ENCODE measurements at places on chromosomes 2 and 18. TPM values are rescaled to one million over a fixed set of nuclear protein-coding genes. Genes with fewer than 3 reads are reported as not detected.

DNA sequence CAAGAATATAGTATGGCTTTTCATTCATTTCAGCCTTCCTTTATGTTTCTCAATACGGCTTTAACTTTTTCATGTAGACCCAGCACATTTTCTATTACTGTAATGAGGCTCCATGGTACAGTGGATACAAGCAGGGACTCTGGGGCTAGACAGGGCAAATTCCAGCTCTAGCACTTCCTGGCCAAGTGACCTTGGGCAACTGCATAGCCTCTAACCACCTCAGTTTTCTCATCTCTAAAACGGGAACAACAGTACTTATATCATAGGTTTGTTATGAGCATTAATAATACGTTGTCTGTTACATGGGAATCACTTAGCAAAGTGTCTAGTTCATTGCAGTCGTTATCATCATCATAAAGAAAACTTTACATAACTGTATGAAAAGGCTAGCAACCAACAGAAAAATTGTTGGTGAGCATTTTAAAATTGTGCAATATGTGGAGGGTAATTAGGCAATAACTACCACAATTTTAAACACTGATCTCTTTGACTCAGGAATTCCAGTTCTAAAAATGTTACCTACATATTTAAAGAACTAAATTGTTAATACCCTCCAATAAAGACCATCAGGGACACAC, 13.7 kb upstream of the RMDN2 start:
- DNase-seq: no peak

GRCh38 chr2:152062125-152063091, 36.4 kb downstream of the CACNB4 start:
- DNase-seq: peak; percentile 59

- DNase-seq: no peak
These were observed 52.1 kb upstream of the EPB41L5 start for GRCh38 chr2:119960821-119961220.

Gene LRRC30
- not detected for total RNA-seq

DNA sequence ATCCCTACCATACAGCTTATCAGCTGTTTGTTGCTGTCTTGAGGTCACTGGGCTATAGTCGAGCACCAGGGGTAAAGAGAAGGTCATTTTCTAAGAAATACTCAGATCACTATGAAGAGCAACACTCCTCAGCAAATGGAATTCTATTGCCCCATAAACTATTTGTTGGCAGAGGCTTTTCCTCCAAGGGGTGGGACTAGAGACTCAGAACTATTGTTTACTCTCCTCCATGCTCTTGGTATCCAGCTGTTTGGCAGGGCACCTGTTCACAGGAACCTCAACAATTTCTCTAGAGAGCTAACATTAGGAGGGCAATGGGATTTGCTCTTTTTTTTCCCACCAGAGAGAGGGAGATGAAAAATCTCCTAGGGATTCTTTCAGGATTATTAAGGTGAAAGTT, 249.1 kb upstream of the SPRED2 start:
- DNase-seq: no peak

Gene CXCR1
- 0.82 TPM for total RNA-seq

Gene IL37
- not detected for total RNA-seq

DNA sequence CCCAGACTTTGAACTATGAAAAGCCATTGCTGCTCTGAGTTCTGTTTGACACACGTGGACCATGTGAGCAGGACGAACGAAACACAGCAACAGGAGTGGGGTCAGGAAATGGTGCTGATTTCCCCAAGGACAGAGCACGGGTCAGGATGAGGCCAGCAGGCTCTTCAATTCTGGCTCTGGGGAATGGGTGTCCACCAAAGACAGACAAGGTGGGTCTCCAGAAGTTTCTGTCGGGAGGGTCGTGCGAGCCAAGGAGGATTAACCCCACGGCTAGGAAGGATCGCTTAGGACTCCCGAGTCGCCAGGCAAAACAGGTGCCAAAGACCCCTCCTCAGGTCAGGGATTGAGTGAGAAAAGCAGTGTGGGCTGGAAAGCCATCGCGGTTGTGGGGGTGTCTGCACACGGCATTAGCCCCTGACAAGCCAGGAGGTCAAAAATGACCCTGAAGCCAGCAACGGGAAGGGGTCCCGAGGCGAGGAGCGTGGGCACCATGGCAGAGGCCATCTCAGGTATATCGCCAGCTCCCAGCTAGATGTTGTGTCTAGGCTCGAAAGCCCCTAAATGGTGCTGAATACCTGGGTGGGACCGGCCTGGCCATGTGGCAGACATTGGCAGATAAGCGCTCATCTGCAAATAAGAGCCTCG, 213.9 kb upstream of the SALL3 start:
- DNase-seq: no peak

DNA sequence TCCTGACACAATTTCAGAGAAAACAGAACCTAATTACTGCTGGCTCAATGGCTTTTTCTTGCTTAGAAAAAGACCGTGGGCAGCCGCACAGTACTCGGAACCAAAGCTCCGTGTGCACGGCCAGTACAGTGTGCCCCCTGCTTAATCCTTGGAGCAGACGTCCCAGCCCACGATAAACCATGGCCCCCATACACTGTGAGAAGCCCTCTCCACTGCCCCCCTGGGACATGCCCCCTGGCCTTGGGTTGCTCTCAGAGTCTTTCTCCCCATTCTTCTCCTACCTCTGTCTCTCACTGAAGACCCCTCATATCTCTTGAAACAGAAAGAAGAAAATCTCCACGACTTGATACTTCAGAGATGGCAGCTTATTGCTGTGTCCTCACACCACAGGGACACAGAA, 44.0 kb downstream of the CYP26B1 start:
- no peak for DNase-seq

Gene CIB4
- not detected for total RNA-seq

DNA sequence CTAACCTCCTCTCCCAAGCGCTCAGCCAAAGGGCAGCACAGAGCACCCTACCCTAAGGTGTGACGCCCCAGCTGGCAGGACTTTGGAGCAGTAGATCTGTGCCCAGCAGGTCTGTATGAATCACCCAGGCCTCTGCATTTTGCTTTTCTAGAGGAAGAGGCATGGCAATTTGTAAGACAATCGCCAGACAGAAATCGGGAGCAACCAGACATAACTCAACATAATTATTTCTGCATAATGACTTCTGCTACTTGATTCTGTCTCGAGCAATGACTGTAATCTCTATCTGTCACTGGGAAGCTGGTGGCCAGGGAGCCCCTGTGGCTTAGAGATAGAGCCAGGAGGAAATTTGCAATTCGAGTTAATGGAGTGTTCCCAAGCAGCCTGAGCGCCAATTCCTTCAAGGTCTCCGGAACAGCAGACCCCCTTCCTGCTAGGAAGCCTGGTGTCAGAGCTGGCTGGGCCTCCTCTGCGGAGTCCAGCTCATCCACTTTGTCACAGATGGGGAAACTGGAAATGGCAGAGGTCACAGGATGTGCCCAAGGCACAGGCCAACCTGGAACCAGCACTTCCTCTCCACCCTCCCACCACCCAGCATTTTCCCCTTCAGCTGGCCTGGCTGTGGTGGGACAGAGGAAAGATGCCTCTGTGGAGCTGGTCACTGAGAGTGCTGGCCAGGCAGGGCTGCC, 55.0 kb downstream of the ODC1 start:
- peak; percentile 4 for DNase-seq

Gene GALNT3
- total RNA-seq: 0.53 TPM

DNA sequence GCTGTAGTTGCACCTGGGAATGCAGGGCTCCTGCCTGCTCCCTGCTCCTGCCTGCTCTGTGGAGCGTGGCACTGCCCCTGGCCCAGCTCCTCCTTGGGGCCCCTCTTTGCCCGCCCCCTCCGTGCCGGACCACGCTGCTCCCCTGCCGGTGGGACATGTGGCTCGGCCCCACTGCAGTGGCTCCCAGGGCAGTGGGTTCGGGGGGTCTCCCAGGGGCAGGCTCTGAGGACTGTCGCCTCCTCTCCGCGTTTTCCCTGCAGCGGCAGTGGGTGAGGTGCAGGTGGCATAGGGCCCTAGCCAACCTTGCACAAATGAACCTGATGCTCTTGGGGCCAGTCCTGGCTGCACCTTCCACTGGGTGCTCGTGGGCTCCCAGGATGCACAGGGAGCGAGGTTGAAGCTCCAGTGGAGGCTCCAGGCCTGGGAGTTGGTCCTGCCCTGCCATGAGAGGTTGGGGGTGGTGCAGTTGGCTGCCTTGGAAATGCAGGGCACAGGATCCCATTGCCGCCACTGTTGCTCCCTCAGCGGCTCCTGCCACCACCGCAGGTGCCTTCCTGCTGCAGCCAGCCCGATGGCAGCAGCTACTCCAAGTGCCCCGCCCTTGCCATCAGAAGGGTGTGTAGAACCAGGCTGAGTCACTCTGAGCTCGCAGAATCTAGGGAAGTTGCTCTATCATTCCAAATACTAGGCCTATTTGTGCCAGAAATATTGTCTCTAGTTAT, 313.1 kb upstream of the SYT4 start:
- no peak for DNase-seq

DNA sequence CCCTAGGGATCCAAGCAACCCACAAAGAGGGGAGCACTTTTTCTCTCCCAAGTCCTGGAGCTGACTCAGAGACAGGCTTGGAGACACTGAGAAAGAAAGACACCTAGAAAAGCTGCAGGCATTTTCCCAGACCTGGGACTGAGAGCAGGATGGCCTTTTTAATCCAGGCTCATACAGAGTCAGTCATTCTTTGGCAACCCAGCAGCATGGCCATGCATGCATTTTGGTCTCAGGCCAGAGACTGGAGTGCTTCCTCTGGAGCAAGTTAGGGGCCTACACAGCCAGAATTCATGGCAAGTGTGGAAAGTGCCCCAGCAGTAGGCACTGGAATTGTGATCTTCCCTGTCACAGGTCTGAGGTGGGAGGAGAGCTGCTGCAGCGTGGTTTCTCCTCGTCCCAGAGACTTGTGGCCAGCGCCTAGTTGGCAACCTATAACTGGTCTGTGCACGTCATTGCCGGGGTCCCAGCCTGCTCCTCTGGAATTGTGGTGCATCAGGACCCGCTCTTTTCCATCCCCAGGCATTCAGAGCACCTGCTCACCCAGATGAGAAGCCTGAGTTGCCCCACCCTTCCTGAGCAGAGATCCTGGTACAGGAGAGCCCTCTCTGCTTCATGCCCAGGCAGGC, 231.9 kb upstream of the RAB6C start:
- DNase-seq: no peak

DNA sequence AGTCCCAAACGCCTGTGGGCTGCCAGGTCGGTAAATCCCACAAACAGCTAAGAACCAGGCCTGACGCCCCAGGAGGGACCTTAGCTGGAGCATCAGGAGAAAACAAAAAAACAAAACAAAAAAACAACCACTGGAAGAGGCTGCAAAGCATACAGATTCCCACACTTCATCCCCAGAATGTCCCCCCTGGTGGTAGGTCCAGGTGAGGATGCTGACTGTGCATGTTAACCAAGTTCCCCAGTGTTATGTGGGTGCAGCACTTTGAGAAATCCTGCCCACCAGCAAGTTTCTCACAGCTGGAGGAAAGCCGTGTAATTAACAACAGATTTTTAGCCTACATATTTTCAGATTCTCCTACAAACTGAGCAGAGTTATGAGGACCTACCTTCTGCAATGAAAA, 15.1 kb downstream of the ST3GAL5 start:
- no peak for DNase-seq

GRCh38 chr18:13261661-13262357, 43.2 kb downstream of the LDLRAD4 start:
- no peak for DNase-seq

DNA sequence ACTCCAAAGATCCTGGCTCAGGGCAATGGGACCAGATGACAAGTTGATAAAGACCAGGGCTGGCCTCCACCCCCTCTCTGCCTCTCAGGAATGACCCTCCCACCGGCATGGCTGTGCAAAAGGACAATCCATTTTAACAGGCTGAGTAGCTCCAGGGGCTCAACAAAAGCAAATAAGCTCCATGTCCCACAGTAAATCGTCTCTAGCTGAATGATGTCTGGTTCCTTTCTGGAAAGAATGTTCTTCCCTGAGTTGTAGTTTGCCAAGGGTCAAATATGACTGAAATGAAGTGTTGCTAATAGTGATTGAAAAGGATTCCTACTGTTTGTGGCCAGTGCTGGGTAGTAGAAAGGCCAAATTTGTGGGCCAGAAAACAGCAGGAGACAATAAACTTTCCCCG, 434.4 kb upstream of the ETAA1 start:
- DNase-seq: no peak

DNA sequence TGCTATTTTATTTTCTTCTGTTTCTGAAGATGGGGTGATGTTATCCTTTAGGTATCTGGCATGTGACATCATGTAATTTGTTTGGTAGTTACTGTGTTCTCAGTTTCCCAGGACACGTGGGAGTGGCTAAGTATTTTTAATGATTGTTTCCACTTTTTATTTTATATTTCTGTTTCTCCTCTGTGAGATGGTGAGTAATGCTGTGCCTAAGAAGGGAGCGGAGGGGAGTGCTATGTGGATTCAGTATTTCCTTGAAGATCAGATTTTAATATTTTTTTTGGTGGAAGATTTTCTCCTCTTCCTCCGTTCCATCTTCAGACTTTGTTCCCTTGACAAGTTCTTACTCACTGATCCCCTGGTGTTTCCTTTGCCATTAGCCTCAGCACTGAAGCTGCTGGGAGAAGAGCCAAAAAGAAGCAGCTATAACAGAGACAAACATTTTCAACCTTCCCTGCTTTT, 180.0 kb upstream of the MMADHC start:
- no peak for DNase-seq

- DNase-seq: no peak
These were observed 60.5 kb upstream of the KLF7 start for GRCh38 chr2:207226243-207226642.

- no peak for DNase-seq
These were observed 1142.0 kb upstream of the PIK3C3 start for GRCh38 chr18:40812981-40813515.

Gene CRYGD
- not detected for total RNA-seq

- peak; percentile 57 for DNase-seq
These were observed 123.3 kb downstream of the LTBP1 start for GRCh38 chr2:33069894-33070651.

Gene MC5R
- not detected for total RNA-seq

DNA sequence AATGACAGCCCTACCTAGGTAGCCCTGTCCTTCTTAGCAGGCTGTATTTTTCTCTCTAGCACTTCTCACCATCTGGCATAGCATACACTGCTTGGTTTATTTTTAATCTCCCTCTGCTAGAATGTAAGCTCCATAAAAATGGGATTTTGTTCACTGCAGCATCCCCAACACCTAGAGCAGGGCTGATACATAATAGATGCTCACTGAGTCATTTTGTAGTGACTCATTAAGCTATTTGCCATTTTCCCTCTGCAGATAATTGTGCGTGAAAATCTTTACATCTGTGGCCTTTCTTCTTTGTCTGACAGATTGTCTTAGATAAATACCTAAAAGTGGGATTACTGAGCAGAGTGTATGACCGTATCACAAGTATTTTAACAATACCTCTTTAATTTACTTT, 82.5 kb downstream of the CERS6 start:
- no peak for DNase-seq

- no peak for DNase-seq
These were observed 164.5 kb downstream of the TDRD15 start for GRCh38 chr2:21288299-21288698.

DNA sequence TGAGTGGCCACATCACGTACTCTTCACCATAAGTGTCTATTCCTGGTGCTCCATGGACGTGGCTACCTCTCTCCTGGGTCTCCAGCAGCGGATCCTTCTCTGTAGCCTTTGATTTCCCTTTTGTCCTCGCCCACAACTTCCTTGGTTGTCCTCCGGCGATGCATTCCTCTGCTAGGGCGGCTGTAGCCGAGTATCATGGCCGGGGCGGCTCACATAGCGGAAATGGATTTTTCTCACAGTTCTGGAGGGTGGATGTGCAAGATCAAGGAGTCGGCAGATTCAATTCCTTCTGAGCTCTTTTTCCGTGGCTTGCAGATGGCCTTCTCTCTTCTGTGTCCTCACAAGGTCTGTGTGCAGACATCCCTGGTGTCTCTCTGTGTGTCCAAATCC, 35.7 kb downstream of the ACKR3 start:
- DNase-seq: no peak

All from right cardiac atrium (tissue), 5 donors.